ENCODE measurements at places on chromosomes 11 and 22.

GRCh38 chr11:65787649-65788622, 1.1 kb downstream of the OVOL1 start:
- no peak for DNase-seq

DNA sequence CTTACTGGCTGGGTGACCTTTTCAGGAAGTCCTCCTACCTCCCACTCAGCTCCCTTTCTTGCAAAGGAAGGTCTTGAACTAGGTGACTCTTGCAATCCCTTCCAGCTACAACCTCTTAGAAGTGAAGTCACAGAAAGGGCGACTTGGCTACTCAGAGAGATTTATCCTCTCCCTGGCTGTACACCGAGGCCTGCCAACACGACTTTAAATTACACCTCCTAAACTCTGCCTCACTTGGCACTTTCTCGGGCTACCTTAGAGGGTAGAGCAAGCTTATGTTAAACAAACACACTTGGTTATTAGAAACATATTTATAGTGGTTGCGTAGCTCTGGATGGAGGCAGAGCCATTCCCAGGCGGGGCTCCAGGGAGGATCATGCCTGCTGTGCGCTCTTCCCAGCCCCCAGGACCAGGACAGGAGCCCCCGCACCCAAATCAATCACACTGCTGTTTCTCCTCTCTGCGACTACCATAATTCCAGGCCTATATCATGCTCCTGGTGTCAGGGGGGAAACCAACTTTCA, 358.4 kb downstream of the BUD13 start:
- DNase-seq = no peak

DNA sequence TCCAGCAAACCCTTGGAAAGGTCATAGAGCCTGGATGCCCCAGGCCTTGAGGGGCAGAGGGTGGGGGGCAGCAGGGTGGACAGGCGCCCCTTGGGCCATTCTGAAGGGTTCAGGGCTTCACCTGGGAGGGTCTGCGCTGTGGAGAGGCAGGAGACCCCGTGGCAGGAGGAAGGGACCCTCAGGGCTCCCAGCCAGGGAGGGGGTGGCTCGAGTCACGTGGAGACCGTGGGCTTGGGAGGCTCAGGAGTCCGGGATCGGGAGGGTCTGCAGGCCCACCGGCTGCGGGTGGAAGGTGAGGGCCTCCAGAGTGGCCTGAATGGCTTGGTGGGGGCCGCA, 48.5 kb upstream of the A4GALT start:
- DNase-seq = no peak

- no peak for DNase-seq
These were observed 1.8 kb upstream of the TIGD3 start for GRCh38 chr11:65352783-65353182.

- DNase-seq = no peak
These were observed 5.9 kb upstream of the NHERF4 start for GRCh38 chr11:119179342-119179741.

GRCh38 chr11:19714387-19715363, 2.0 kb downstream of the NAV2 start:
- DNase-seq = no peak

DNA sequence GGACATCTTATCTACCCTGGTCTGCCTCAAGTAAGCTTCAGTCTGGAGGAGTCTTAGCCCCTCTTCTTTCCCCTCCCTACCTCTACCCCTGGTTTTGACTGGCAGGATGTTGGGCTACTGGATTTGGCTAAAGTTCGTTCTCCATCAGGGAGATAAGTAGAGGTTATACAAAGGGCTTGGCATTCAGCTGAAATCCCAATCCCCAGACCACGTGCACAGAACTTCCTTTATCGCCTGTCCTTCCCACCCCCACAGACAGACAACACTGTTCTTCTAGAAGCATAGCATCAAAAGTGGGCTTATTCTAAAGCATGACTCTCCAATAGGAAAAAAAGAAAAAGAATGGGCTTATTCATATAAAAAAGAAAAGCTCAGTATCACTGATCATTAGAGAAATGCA, 7.8 kb downstream of the PRG3 start:
- DNase-seq = no peak

DNA sequence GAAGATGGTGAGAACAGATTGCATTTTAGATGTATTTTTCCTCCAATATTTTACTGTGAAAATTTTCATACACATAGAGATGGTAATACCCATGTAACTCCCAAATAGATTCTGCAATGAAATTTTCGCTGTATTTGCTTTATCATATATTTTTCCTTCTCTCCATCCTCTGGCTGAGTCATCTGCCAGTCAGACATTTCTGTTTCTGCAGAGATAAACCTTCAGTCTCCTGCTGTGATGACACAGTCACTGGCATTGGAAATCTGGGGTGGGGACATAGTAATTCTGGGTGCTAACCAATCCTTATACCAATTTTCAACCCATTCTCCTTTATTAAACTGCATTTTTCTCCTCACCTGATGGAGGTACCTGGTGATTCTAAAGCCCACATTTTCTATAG, 33.7 kb downstream of the SVIP start:
- DNase-seq = no peak

DNA sequence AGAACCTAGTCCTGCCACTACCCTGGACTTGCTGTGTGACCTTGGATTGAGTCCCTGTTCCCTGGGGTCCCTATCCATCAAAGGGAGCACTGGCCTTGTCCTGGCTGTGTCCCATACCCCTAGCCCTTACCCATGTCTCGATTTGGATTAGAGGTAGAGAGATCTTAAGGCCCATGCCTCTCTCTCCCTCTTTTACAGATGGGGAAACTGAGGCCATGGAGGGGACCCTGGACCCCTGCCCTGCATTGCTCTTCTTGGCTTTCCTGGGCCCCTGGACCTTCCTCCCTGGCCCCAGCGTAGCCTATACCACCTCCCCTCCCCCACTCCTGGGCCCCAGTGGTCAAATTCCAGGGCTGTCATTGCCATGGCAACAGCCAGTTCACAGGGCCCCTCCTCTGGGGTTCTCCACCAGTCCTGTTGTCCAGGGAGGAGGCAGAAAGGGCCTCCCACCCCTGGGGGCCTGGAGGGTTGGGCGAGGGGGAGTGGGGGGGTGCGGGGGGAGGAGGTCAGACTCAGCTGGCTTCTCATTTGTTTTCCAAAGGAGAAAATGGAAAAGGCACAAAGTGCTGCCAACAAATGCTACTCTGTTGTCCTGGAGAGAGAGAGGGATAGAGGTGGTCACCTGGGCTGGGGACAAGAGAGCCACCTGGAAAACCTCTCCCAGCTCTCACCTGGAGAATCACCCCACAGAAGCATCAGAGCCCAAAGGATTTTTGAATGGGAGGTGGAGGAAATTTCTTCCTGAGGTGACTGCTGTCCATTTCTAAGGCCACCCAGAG, 23.3 kb downstream of the ARHGEF17 start:
- DNase-seq = no peak

- no peak for DNase-seq
These were observed 2.9 kb downstream of the QSER1 start for GRCh38 chr11:32895471-32895870.

GRCh38 chr11:121351083-121351630, 58.6 kb downstream of the SC5D start:
- DNase-seq = no peak

- DNase-seq = no peak
These were observed 15.6 kb downstream of the FLRT1 start for GRCh38 chr11:64051297-64051696.

DNA sequence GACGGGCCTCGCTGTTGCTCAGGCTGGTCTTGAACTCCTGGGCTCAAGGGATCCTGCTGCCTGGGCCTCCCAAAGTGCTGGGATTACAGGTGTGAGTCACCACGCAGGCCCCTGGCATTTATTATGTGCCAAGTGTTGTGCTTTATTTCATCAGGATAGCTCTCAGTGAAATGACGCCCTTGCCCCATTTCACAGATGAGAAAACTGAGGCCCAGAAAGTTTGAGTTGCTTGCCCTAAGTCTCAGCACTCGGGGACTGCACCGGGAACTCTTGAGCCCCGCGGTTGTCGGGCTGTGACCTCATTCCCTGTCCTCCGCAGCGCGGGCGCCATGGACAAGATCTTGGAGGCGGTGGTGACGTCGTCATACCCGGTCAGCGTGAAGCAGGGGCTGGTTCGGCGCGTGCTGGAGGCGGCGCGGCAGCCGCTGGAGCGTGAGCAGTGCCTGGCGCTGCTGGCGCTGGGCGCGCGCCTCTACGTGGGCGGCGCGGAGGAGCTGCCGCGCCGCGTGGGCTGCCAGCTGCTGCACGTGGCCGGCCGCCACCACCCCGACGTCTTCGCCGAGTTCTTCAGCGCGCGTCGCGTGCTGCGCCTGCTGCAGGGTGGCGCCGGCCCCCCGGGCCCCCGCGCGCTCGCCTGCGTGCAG, 7.3 kb downstream of the USP35 start:
- peak; percentile 39 for DNase-seq

- DNase-seq = peak; percentile 45
These were observed 47.3 kb downstream of the GRIK4 start for GRCh38 chr11:120558744-120559431.

DNA sequence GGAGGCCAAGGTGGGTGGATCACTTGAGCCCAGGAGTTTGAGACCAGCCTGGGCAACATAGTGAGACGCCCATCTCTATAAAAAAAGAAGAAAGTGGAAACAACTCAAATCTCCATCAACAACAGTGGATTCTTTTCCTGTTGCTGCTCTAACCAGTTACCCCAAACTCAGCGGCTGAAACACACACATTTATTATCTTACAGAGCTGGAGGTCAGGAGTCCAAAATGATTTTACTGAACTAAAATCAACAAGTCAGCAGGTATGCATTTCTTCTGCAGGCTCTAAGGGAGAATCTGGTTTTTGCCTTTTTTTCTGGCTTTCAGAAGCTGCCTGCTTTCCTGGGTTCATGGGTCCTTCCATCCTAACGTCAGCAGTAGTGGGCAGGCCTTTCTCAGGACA, 11.7 kb upstream of the GCAT start:
- no peak for DNase-seq

DNA sequence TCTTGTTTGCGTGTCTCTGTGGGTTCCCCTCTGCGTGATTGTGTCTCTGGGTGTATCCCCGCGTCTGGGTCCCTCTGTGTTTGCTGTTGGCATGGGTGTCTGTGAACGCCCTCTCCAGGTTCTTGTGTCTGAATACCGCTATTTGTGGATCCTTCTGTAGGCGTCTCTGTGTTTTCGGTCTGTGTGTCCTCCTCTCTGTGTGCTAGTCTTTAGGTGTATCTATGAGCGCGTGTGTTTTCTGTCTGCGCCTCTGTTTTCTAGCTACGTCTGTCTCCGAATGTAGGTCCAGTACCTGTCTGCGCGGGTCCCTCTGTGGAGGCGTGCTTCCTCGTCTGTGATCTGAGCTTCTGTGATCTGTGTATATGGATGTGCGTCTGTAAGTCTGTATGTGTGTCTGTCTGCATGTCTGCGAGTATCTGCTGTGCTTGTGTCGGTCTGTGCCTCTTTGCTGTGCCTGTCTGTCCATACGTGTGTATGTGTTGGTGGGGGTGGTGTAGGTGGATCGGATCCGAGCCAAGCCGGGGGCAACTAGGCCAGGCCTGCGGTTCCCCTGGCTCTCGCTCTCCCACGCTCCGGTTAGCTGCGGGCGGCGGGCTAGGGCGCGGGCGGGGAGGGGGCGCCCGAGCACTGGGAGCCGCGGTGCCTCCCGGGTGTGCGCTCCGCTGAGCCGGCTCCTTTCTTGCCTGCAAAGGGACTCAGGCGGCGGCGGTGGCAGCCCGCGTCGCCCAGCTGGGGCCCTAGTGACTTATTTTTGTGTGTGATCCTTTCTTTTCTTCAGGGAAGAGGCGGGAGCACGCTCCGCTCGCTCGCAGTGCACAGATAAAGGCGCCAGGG, 105.3 kb upstream of the E2F8 start:
- DNase-seq = no peak

- no peak for DNase-seq
These were observed 2.0 kb downstream of the CREB3L1 start for GRCh38 chr11:46279126-46280099.

- no peak for DNase-seq
These were observed 76.0 kb downstream of the MRTFA start for GRCh38 chr22:40560551-40560950.

GRCh38 chr22:49956914-49957825, 3.4 kb upstream of the PIM3 start:
- no peak for DNase-seq

GRCh38 chr11:88183233-88183632, 8.0 kb upstream of the RAB38 start:
- no peak for DNase-seq

DNA sequence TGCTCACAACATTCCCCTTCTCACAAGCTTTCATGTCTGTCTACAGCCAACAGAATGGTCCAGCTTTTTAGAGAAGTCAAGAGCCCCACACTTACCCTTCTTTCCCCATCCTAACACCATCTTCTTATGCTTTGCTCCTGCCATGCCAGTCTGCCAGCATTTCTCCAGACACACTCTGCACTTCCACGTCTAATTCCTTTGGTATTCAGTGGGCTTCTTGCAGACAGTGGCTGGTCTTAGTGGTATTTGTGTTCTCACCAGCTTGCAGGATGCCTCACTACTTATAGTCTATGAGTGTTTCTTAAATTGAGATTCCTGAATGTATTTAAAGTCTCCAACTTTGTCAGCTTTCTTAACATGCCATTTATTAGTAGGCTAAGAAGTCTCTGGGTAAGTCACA, 154.4 kb downstream of the BBOX1 start:
- DNase-seq = no peak

- DNase-seq = peak; percentile 45
These were observed 809.1 kb downstream of the BRD1 start for GRCh38 chr22:49018601-49019000.

GRCh38 chr22:22810018-22810427, 77.6 kb upstream of the IGLL5 start:
- peak; percentile 88 for DNase-seq

Data from activated effector memory CD4-positive, alpha-beta T cell treated with anti-CD3 and anti-CD28 coated beads, Interleukin-2, amount 50 U/mL, for 16 hours (primary cell).